HT-29 (cell line): ENCODE measurements at places on chromosomes 1 and 21.
A peak's percentile ranks its signal among the peaks of the same experiment; 100 is the strongest.

- peak; percentile 68 for DNase-seq
Observed at GRCh38 chr1:93749894-93750301, 68.3 kb upstream of the BCAR3 start.

DNA sequence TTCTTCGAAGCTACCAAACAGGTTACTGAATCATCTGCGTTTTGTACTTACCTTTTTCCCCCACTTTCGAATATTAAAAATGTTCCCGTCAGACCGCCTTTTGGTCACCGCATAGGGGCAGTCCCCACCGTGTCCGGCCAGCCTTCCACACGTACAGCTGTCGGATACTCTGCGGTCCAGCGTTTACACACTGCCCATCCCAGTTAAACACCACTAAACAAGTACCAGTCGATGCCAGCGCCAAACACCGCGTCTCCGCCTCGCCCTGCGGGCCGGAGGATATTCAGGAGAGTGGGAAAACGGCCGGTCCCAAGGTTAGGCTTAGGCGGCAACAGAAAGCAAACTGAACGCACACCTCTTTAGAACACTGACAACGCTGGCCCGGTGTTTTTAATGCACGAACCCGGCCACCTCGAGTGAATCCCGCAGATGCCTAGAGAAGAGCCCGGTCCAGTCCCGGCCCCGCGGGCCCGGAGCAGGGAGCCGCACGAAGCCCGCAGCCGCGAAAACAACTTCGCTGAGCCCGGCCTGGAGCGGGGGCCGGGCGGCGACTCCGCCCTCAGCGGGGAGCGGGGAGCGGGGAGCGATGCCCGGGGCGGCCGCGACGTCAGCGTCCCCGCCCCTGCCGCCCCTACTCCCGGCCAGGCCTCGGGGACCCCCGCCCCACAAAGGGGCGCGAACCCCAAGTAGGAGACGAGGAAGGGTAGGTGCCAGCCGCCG lies 730 bp upstream of the PHF13 start:
- peak; percentile 71 for DNase-seq

GRCh38 chr1:109764561-109765482 lies 1.1 kb upstream of the EPS8L3 start:
- no peak for DNase-seq

- DNase-seq = no peak
Observed at GRCh38 chr1:70220015-70220414, 1.2 kb upstream of the SRSF11 start.

DNA sequence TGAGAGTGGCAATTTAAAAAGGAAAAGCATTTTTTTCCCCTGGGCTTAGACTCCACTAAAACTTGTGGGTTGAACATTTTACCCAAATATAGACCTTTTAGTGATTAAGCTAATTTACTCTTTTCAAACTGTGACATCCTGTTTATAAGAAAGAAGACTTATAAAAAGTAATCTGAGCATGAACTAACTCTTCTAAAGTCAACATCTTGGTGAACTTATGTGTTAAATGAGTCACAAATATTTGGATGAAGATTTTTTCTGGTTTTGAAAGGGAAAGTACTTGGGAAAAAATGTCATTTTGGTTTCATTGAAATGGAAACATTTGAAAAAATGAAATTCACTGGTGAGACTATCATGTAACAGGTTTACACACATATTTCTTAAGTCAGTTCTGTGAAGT lies 109.8 kb downstream of the KCNK2 start:
- no peak for DNase-seq

DNA sequence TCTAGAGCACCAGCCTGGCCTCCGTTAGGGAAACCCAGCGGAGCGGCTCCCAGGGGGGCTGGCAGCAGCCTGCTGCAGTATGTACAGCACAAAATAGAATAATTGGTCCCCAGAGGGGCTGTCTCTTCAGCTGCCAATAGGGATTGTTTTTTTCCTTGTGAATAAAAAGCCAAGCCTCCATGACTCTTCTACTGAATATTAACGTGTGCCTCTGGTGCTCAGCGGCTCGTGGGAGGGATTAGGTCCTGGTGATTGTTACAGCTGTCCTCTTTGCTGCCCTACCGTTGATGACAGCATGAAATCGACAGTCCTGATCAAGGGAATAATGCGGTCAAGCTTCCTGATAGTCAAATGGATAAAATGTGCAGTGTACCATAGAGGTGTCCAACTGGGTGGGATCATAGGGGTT lies 190.7 kb upstream of the RUNX1 start:
- no peak for DNase-seq

DNA sequence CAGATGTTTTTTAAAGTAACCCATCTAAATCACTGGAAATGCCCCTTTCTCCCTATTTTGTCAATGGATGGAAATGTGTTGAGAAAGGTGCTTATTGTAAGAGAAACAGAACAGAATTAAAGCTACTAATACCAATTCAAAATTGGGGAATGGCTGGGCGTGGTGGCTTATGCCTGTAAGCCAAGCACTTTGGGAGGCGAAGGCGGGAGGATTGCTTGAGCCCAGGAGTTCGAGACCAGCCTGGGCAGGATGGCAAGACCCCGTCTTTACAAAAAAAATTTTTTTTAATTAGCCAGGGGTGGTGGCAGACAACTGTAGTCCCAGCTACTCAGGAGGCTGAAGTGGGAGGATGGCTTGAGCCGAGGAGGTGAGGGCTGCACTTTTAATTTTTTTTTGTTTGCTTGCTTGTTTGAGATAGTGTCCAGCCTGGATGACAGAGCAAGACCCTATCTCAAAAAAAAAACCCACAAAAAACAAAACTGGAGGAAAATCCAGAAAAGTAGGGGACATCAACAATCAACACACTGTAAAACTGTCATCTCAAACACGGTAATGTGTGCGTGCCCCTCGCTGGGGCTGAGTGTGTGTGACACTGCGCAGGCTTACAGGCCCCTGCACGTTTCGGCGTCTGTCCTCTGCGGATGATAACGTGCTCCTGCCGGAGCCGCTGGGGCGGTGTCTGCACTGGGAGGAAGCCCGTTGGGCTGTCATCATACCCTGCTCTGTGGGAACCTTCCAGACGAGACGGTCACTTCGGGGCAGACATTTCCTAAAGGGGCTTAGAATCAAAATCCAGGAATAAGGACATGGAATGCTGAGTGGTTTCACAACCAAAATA lies 11.6 kb upstream of the POFUT2 start:
- DNase-seq = no peak

GRCh38 chr1:201493757-201494617 lies 12.9 kb downstream of the CSRP1 start:
- DNase-seq = no peak

GRCh38 chr1:154170547-154171222 lies 15.8 kb upstream of the NUP210L start:
- no peak for DNase-seq

DNA sequence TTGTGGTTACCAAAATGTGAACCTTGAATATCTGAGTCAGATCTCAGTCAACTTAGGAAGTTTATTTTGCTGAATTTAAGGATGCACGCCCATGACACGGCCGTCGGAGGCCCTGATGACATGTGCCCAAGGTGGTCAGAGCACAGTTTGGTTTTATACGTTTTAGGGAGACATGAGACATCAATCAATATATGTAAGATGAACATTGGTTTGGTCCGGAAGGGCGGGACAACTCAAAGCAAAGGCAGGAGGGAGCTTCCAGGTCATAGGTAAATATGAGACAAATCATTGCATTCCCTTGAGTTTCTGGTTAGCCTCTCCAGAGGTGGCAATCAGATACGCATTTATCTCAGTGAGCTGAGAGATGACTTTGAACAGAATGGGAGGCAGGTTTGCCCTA lies 1.0 kb upstream of the PRMT2 start:
- peak; percentile 60 for DNase-seq
